ENCODE measurements at places on chromosomes 2 and 18. TPM values are rescaled to one million over a fixed set of nuclear protein-coding genes. Genes with fewer than 3 reads are reported as not detected.

- peak; percentile 78 for DNase-seq
Measured at GRCh38 chr2:31420936-31421335, 6.4 kb upstream of the XDH start.

GRCh38 chr18:74951165-74951760 lies 257.7 kb downstream of the PTGR3 start:
- DNase-seq = peak; percentile 79

G6PC2 gene
- total RNA-seq = not detected

DNA sequence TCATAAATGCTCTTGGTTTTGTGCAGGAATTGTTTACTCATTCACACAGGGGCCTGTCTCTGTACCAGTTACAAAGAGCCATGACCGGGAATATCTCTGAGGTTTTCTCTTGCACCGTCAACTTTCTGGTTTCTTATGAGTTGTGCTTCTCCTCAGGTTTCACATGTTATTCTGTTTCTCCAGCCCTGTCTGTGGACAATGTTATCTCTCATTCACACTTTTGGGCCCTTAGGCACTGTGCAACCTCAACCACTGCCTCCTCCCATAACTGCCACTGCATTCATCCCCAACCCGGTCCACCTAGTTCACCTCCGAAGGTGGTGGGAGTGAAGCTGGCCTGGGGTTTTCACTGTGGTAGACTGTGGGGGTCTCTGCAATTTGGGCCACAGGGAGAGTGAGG lies 22.5 kb upstream of the NEDD4L start:
- DNase-seq = no peak

DNA sequence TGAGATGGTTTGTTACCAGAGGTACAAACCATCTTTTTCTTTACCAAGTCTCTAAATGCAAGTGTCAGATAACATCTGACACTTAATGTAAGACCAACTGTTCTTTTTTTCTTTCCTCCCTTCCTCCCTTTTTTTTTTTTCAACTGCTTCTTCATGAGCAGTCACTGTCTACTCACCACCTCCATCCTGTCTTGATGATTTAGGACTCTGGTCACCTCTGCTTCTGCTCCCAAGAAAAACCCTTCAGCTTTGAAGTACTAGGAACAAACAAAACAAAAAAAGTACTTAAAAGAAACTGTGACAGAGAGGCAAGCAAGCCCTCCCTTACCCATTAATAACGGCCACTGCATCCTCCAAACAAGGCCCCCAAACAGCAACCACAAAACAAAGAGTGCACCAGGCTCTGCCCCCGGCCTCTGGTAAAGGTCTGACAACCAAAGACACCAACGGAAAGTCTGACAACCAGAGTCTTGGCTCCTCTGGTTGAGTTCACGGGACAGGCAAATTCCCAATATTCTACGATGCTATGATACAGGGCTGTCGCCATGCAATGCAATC lies 141.0 kb downstream of the ARL4C start:
- DNase-seq = no peak

GRCh38 chr2:192500550-192501200 lies 305.9 kb upstream of the TMEFF2 start:
- DNase-seq = peak; percentile 23

DNA sequence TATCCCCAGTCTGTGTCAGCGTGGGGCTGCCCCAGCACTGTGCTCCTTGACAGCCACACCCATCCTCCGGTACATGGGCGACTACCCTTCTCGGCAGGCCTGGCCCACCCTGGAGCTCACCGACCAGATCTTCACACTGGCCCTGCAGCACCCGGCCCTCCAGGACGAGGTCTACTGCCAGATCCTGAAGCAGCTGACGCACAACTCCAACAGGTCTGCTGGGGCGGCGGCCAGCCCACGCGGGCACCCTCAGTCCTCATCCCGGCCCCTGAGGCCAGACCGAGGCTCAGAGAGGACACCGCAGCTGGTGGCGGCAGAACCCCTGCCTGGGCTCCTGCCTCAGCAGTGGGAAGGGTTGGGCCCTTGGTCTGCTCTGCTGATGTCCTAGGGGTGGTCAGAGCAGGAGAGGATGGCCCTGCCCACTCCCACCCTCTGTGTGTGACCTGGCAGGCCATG lies 14.4 kb upstream of the GPR17 start:
- no peak for DNase-seq

DNA sequence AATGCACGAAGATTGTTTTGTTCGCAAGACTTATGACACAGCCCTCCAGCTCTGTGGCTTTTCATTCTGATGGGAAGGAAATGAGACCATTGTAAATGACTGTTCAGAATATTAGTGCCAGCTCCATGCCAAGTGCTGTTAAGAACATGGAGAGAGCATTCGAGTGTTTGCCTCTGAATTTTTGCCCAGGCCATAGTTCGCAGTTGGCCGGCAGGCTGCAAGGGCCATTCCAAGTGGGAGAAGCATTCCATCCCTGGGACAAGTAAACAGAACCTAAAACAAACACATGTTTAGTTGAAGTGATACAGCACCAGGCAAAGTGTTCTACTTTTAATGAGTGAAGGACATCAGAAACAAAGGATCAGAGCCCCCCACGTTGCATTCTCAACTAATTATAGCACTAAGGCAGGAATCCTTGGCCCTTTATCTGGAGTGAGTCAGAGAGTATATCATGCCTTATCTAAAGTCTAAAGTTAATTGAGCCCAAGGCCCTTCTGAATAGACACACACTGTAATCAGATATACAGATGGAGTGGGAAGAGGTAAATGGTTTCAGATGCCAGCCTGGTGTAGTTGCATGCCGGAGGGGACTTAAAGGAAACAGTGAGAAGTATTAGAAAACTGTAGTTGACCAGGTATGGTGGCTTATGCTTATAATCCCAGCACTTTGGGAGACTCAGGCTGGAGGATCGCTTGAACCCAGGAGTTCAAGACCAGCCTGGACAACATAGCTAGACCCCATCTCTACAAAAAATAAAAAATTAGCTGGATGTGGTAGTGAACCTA lies 53.3 kb downstream of the NEDD4L start:
- no peak for DNase-seq

SCN7A gene
- total RNA-seq = 0.32 TPM

DNA sequence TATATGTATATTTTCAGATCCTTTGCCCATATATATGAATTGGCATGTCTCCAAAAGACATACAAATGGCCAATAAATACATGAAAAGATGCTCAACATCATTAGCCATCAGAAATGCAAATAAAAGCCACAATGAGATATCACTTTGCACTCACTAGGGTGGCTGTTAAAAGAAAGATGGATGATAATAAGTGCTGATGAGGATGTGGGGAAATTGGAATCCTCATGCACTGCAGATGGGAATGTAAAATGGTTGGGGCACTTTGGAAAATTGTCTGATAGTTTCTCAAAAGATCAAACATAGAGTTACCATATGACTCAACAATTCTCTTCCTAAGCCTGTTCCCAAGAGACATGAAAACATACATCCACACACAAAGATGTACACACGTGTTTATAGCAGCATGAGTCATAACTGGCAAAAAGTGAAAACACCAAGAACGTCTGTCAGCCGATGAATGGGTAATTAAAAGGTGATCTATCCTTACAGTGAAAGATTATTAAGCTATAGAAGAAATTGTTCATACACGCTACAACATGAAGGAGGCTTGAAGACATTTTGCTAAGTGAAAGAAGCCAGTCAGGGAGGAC lies 19.7 kb downstream of the NGEF start:
- no peak for DNase-seq

DNA sequence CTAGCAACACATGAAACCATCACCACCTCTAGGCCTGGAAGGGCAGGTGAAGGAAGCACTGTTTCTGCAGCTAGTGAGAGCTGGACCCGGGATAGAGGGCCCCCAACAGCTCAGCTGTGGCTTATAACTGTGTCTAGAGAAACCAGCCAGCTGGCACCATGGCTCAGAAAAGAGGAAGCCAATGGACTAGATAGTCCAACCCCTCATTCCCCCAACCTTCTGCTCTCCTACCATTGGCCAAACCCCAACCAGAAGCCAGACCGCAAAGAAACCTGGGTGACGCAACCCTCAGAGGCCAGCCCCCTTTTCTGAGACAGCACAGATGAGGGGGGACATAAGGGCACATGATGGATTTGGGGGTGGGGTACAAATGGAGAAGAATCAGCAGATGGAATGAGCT lies 24.3 kb downstream of the SMYD1 start:
- DNase-seq = no peak

DNA sequence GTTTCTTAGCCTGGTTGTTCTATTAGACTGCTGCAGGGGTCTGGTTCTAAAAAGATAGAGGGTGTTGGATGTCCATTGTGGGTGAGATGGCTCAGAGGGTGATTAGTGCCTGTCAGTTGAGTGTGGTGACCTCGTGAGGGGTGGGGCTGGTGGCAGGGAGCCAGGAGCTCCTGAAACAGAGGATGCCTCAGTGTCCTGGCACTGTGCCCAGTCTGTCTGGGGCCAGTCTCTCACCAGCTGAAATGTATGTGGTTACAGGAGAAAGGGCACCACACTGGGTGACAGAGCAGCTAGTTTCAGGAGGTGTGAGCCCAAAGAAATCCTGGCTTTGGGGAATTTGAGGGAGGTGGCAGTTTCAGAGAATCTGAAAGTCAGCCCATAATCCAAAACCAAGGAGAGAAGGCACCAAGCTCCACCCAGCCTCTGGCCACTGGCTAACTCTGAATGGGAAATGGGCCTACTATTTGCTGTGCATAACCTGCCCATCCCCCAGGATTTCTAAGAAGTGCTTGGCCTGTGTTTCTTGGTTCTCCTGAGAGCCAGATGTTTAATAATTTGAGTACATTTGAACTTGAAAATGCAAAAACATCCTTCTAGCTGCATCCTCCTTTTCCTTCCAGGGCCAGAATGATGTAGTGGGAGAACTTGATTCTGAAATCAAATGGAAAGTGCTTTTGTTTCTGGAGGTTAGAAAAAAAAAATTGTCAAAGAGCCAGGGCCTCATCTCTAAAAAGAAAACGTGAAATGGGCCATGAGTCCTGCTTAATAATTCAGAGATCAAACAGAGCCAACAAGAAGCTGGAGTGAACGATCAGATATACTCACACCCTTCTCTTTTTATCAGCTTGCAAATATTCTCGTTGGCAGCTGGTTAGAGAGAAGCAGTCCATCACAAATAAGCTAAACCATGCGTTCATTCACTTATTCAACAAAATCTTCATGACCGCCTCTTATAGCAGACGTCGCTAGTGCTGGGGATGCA lies 92.3 kb downstream of the B3GNT2 start:
- DNase-seq = no peak

- DNase-seq = peak; percentile 38
Measured at GRCh38 chr2:160576054-160576499, 82.5 kb upstream of the RBMS1 start.

DNA sequence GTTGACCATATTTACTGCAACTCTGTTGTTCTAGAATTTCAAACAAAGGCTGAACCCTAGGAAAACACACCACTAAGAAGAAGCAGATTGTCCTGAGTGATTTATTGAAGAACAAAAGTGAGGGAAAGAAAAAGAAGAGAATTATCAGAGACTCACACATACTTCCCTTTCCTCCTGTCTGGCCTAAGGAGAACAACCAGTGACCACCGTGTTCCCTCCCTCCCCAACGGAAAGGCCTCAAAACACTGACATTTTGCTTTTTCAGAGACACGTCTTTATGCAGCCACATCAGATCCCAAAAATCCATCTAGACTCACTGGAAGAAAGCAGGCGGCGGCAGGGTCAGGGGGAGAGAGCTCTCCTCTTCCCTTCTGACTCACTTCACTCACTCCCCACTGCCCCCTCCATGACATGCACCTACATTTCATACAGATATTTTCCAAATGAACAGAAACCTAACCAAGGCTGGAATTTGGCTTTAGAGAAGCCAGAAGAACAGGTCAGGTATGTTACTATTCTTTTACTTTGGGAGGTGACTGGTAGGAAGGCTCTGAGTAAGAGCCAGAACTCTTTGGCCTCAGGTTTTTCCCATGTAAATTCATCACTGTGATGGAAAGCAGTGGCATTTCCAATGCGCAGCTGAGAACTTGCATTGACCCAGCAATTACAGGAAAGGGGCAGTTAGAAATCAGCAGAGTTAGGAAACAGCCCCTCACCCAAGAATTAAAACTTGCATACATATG lies 169.9 kb downstream of the BCL11A start:
- no peak for DNase-seq

DNA sequence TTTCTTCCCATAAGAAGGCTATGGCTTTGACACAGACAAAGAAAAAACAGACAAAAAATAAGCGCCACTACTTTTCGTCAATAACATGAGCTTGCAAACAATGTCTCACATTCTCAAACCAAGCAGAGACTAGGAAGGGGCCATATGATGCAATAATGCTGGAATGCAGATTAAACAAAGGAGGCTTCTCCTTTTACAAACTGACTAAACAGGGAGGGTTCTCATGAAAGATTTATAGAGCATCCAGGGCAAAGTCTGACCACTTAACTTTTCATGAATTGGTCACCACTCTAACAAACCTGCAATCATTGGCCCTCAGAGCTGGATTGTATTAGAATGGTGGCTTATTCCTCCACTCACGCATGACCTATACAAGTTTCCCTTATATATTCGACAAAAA lies 663.3 kb upstream of the CHAC2 start:
- peak; percentile 45 for DNase-seq

GRCh38 chr2:36397728-36398413 lies 42.3 kb downstream of the CRIM1 start:
- no peak for DNase-seq

- DNase-seq = no peak
Measured at GRCh38 chr18:9726175-9726574, 18.1 kb downstream of the RAB31 start.

- DNase-seq = no peak
Measured at GRCh38 chr18:74661691-74662090, 64.0 kb downstream of the ZNF407 start.

UBR3 gene
- 56.1 TPM for total RNA-seq

MC4R gene
- total RNA-seq = not detected

GRCh38 chr2:105803337-105803736 lies 58.6 kb downstream of the NCK2 start:
- no peak for DNase-seq

POTEJ gene
- total RNA-seq = not detected

GRCh38 chr2:175883586-175884194 lies 118.4 kb downstream of the LNPK start:
- DNase-seq = no peak

- no peak for DNase-seq
Measured at GRCh38 chr2:98157557-98157956, 70.6 kb downstream of the VWA3B start.

DNA sequence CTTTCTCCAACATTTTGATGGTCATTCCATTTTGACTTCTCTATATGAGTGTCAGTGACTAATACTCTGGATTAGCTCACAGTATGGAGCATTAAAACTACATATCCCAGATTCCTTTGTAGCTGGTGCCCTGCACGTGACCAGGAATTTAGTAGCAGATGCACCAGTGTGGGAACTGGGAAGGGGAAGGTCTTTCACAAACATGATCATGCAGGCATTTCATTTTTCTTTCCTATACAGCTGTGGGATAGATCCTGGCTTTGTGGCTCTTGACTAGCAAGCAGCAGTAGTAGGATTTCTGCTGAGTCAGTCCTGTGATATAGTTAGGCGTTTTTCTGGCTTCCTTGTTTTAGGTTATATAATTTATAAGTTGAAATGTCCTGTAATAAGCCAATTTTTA lies 971.0 kb upstream of the CDH2 start:
- peak; percentile 87 for DNase-seq

GRCh38 chr18:46260879-46261143 lies 156.6 kb downstream of the HAUS1 start:
- no peak for DNase-seq

CRYGD gene
- total RNA-seq = not detected
